SW480 (cell line): ENCODE measurements at places on chromosomes 12 and 14.

- DNase-seq, result no peak
Observed at GRCh38 chr12:51972849-51973273, 21.4 kb downstream of the ACVR1B start.

DNA sequence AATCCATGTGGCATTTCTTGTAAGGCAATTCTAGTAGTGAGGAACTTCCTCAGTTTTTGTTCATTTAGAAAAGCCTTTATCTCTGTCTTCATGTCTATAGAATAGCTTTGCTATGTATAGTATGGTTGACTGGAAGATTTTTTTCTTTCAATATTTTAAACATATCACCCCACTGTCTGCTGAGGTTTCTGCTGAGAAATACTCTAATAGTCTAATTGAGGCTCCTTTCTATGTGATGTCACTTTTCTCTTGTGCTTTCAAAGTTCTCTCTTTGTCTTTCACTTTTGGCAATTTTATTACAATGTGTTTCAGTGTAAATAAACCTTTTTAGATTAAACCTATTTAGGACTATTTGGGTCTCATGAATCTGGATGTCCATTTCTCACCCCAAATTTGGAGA lies 192.8 kb downstream of the PDZRN4 start:
- DNase-seq, result no peak

GRCh38 chr14:27245947-27246346 lies 648.1 kb upstream of the NOVA1 start:
- DNase-seq, result no peak

- no peak for DNase-seq
Observed at GRCh38 chr12:56087220-56087619, 7.3 kb downstream of the ERBB3 start.

GRCh38 chr12:95218150-95219133 lies 835 bp downstream of the VEZT start:
- peak; percentile 84 for DNase-seq

- peak; percentile 33 for DNase-seq
Observed at GRCh38 chr14:77186911-77187648, 5.5 kb downstream of the TMEM63C start.

DNA sequence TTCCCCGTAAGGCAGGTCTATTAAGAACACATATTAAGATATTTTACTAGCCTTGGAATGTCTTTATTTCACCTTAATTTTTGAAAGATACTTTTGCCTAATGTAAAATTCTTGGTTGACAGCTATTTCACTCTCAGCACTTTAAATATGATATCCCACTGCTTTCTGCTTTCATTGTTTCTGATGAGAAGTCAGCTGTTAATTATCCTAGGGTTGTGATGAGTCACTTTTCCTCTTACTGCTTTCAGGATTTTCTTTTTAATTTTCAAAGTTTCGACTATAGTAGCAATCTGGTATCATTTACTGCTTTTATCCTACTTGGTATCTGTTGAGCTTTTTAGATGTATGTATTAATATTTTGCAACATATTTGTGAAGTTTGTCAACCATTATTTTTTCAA lies 578.9 kb upstream of the ATP2B1 start:
- peak; percentile 18 for DNase-seq

DNA sequence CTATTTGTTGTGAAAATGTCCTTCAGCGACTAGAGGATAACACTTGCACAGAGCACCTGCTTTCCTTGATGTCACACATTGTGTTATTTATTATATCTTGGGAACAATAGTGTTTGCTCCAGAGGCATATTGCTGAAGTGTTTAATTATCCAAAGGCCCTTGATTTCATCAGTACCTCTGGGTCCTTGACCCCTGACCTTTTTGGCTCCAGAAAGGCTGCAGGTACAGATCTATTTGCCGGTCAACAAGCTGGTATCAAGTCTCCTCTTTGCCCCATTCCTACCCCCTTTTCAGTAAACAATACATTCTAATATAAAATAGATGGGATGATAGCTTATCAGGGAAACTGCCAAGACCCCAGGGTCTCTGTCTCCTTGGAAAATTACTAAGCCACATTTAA lies 206.8 kb downstream of the DACT1 start:
- no peak for DNase-seq

DNA sequence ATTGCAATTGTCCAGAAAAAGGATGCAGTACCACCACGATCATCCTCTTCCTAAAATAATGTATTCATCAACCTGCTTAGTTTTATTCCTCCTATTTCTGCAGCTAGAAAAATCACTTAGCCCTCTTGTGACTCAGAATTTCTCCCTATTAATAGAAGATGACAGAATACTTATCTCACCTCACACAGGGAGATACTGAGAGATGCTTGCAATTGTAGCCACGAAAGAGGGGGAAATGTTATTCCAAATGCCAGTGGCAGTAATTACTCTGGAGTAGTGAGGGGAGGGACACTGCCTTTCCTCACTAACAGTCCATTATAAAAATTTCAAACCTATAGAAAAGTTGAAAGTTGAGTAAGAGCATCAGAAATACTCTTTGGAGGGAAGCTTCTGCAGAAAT lies 11.8 kb upstream of the DUSP6 start:
- no peak for DNase-seq

- DNase-seq, result peak; percentile 25
Observed at GRCh38 chr14:37384870-37385596, 187.3 kb downstream of the MIPOL1 start.

- no peak for DNase-seq
Observed at GRCh38 chr12:77592836-77593235, 237.9 kb upstream of the NAV3 start.

GRCh38 chr12:105756961-105757360 lies 381.8 kb downstream of the NUAK1 start:
- DNase-seq, result no peak
